ENCODE measurements at places on chromosomes 11 and 22.
A peak's percentile ranks its signal among the peaks of the same experiment; 100 is the strongest.

DNA sequence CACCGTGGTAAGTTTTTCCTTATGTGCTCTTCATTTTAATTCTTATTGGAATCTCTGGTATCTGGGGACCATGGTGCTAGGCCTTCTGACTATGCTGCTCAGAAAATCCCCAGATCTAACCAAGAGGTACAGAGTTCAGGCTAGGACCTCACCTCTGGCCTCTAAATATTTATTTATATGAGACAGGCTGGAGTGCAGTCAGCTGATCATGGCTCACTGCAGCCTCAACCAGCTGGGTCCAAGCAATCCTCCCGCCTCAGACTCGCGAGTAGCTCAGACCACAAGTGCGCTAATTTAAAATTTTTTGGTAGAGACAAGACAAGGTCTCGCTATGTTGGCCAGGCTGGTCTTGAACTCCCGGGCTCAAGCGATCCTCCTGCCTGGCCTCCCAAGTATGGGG lies 38.4 kb downstream of the PKNOX2 start:
- DNase-seq: no peak

DNA sequence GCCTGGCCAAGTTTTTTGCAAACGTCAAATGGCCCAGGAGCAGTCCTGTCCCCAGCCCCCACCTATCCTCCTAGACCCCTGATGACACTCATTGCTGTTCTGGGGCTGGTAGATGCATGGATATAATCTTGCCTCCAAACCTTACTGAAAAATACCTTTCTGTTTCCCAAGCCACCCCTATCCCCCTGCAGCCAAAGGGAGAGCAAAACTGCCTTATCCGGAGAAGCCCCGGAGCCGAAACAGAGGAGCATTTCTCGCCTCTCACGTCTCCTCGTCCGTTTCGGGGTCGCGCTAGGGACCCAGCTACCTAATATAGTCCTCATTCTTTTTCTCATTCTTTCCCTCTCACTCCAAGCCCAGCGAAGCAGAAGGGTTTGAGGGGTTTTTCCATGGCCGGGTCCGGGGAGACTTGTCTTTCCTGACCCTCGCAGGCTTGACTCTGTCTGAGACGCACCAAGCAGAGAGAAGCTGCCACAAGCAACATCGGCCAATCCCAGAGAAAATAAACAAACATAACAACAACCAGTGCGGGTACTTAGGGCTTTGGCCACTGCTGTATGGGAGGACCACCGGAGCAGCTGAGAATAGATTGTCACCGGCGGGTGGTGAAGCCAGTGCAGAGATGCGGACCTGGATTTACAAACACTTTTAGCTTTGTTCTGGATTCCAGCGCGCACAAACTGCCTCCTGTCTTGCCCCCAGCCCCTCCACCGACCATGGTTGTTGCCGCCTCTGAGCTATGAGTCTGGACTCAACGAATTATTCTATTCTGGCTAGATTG lies 1.6 kb downstream of the BSX start:
- no peak for DNase-seq

DNA sequence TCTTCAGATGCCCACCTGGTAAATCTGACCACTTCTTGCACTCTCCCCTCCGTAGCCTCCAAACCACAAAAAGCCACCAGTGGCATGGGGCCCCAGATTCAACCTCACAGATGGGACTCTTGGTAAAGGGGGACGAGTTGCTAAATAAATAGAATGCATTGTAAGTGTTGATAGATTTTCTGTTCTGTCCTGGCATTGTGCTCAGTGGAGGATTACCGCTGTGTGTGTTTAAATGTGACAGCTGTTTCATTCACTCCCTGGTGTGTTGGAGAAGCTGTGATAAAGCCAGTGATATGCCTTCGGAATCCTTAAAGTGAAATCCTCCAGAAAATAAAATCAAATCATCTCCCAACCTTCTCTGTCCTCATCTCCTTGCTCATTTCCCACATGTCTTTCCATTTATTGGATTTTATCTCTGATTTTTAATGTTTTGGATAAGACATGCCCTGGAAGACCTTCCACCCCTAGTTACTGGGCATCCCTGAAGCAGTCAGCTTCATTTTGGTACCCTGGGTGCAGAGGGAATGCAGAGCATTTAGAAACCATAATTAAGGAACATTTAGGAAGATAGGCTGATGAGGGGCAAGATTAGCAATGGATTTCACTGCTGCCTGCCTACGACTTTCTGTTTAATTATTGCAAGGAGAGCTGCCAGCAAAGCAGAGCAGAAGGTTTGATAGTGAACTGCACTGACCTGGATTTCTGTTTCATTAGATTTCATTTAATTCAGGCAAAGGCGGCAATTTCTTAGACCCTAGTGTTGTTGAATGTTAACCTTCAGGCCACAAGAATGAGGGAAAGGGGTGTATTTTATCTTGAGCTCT lies 460.9 kb upstream of the KIRREL3 start:
- no peak for DNase-seq

DNA sequence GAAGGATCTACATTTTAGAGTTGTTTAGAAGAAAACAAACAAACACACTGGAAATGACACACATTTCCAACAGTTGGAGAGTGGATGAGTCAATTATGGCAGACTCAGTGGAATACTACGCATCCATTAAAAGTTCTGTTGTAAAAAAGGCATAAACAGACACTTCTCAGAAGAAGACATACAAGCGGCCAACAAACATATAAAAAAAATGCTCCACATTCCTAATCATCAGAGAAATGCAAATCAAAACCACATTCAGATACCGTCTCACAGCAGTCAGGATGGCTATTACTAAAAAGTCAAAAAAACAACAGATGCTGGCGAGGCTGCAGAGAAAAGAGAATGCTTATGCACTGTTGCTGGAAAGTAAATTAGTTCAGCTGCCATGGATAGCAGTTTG lies 298.2 kb downstream of the DDX10 start:
- no peak for DNase-seq

DNA sequence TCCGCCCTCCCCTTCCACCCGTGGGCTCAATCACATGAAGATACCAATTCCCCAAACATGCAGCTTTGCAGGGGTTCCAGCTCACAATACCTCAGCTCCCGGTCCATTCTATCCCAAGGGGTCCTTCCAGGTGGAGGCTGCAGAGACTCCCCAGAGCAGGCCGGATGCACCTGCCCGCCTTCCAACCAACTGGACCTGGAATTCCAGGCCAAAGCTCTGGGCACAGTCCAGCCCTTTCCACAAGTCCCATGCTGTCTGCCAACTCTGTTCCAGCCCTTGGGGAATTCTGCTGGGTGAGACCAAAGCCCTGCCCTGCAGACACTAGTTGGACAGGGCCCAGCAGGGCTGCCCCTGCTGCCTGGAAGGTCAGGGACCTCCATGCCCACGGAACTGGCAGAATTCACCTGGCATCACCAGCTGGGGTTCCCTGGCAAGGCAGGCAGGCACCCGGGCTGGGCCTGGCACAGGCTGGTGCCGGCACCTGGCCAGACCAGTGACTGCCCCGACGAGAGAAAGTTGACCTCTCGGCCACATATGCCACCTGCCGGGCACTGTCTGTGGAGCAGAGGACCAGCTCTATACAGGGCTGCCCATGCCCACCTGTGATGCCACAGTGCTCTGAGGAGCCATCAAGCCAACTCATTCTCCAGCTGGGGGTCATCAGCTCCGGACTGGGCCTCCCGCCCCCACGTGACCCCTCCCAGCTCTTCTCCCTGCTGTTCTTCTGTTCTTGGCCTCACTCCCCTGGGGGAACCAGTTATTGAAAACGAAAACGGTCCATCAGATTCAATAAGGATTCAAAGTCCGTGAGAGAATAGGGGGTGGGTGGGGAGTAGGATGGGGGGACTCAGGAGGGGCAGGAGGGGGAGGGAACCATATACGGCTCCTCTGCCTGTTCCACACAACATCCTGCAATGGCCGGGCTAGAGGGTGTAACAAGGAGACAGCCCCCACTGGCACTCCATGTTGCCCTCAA lies 4.7 kb downstream of the SYT7 start:
- no peak for DNase-seq

- DNase-seq: no peak
Observed at GRCh38 chr11:106691807-106692365, 326.4 kb downstream of the GUCY1A2 start.

- no peak for DNase-seq
Observed at GRCh38 chr11:58787903-58788302, 56.2 kb upstream of the GLYAT start.

DNA sequence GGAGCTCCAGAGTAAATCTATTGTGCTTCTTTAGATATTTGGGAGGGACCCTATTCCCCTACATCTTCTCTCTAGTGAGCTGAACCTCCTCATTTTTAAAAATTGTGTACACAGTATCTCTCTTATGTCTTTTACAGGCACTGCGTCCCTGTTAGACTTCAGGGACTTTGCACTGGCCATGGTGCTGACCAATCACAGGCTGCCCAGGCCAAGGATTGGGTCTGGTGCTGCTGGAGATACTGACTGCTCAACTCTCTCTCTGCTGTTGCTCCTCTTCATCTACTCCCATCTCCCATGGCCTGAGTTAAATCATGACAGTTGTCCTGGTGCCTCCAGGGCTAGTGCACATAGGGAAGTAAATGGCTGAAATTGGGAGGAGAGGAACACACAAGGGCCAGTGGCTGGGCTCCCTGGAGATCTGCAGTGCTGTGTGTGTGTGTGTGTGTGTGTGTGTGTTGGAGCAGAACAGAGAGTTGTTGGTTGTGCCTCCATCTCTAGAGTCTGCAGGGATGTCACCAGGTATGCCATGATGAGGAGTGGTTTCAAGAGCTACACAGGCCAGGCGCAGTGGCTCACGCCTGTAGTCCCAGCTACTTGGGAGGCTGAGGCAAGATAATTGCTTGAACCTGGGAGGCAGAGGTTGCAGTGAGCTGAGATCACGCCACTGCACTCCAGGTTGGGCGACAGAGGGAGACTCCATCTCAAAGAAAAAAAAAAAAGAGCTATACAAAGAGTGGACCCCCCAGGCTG lies 155.3 kb downstream of the ST3GAL4 start:
- DNase-seq: no peak

- no peak for DNase-seq
Observed at GRCh38 chr11:10483584-10483983, 28.5 kb downstream of the AMPD3 start.

DNA sequence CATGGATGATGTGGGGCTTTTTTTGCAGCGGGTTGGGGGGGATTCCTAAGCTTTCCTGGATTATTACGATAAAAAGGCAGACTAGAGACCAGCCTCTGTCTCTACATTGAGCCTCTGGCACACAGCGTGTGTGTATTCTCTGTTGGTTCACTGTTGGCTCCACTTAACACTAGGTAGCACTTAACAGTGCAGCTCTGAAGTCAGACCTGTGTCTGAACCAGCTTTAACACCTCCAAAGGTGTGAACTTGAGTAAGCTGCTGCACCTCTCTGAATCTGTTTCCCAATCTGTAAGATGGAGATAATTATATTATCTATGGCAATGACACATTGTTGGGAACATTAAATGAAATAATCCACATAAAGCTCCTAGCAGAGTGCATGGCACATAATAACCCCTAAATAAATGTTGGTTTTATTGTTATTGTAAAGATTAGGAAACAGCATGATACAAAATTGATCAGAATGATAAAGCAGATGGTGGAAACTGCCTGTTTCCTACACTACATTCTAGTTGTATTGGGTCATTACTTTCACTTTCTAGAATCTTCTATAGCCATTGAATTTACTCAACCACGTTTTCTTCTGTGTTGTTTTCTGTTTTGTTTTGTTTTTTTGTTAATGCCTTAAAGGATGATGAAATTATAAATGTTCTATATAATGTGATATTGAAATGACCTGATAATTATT lies 108.4 kb downstream of the ARL14EP start:
- no peak for DNase-seq

GRCh38 chr11:77249427-77249826 lies 52.1 kb downstream of the GDPD4 start:
- DNase-seq: no peak

DNA sequence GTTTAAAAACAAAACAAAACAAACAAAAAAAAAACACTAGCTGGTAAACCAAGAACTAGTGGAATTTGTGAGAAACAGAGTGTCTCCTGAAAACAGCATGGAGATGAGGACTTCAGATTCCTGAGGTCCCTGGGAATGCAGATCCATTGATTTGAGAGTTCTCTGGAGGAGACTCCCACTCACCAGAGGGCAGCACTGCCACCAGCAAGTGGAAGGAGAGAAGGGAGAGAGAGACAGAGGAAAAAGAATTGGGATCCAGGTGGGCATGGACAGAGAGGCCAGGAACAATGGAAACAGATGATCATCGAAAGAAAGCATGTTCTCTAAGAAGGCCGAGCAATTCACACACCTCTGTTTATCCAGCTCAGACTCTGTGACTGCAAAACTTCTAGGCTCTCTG lies 31.8 kb downstream of the ETS1 start:
- no peak for DNase-seq

GRCh38 chr11:11280826-11281225 lies 72.2 kb downstream of the CSNK2A3 start:
- no peak for DNase-seq

DNA sequence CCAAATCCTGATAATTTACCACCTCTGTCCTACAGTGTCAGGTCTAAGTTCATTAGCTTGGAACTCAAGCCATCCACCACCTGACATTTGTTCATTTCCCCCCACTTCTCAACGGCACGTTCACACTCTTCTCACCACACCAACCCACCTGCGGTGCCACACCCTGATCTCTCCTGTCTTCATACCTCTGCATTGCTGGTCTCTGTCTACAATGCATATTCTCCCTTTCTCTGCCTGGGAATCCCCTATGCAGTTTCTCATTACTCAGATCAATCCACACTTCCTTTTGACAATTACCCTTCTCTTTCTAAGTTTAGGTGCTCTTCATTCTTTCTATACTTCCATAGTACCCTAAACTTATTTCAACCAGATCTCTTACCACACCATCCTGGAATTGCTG lies 20.4 kb upstream of the EMSY start:
- DNase-seq: no peak

DNA sequence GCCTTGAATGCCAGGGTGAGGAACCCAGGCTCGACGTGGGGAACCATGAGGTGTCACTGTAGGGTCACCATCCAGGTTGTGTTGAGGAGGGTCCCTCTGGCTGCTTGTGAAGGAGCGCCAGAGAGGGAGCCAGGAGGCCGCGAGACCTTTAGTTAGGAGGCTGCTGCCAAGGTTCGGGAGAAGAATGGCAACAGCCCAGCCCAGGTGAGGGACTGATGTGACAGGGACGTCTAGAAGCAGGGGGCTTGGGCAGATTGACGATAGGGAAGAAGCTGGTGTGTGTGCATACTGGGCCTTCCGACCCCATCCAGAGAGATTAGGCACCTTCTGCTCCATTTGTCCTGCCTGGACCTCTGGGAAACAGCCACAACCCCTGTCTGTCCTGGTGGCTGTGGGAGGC lies 49.0 kb downstream of the MYO7A start:
- DNase-seq: no peak

- peak; percentile 0 for DNase-seq
Observed at GRCh38 chr11:2290351-2290841, 11.3 kb downstream of the C11orf21 start.

DNA sequence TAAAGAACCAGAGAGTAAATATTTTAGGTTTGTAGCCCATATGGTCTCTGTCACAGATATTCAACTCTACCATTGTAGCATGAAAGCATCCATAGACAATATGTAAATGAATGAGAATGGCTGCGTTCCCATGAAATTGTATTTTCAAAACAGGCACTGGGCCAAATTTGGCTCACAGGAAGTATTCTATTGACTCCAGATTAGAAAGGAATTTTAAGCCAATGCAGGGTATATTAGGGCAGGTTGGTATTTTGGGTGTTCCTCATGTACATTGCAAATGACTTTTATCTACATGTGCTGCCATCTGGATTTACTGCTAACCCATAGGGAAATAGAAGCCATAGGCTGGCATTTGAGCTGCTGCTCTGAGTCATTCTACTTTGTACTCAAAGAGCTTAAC lies 35.1 kb upstream of the PDGFD start:
- DNase-seq: no peak
